T-helper 17 cell (primary cell): ENCODE measurements at places on chromosomes 2 and 18.

- H3K4me3 ChIP-seq = peak overlapping the region; percentile 66
- DNase-seq = no peak
- peak overlapping the region; percentile 82 for H3K27ac ChIP-seq
- no peaks in the 10 kb centered on the region for H3K36me3 ChIP-seq
These were observed 51.2 kb downstream of the SLC14A2 start for GRCh38 chr18:45666520-45666919.

DNA sequence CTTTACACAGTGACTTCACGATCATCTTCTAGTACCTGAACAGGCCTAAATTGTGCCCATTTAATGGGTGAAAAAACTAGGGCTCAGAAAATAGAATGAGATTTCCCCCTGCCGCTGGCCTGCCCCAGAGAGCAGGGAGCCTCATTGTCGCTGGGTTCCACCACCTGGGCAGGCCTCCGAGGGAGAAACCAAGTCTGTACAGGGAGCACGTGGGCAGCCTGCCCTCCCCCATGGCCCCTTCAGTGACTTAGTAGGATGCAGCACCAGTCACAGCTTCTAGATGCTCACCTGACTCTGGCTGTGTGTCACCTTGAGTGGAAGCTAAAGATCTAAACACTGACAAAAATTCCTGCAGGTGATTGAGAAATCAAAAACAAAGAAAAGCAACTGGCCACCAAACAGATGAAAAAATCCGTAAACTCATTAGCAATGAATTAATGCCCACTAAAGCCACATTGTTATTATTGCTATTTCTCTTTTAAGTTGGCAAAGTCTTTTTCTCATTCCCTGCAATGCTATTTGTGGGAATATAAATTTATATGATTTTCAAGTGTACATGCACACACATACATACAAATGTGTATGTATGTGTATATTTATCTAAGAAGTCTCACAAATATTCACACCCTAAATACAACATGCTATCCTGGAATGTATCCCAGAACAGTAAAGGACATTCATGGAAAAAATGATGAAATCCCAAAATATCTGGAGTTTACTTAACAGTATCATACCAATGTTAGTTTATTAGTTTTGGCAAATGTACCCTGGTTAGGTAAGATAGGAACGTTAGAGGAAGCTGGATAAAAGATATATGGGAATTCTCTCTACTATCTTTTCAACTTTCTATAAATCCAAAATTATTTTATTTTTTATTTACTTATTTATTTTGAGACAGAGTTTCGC lies 18.7 kb upstream of the ASPRV1 start:
- H3K27ac ChIP-seq = no peak overlapping the region
- no peaks in the 10 kb centered on the region for H3K36me3 ChIP-seq

DNA sequence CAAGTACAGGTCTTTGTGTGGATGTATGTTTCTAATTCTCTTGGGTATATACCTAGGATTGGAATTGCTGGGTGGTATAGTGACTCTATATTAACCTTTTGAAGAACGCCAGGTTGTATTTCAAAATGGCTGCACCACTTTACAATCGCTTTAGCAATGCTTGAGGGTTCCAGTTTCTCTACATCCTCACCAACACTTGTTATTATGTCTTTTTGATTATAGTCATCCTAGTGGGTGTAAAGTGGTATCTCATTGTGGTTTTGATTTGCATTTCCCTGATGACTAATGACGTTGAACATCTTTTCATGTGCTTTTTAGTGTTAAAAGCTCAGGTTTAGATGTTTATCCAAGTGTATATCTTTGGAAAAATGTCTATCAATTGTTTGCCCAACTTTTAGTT lies 39.5 kb downstream of the CTIF start:
- no peaks in the 10 kb centered on the region for H3K27me3 ChIP-seq
- H3K4me1 ChIP-seq = no peaks in the 10 kb centered on the region
- H3K36me3 ChIP-seq = peaks cover 2% of the 10 kb centered on the region
- DNase-seq = no peak
- no peak overlapping the region for H3K27ac ChIP-seq
- H3K4me3 ChIP-seq = no peak overlapping the region

- DNase-seq = no peak
- peaks cover 9% of the 10 kb centered on the region for H3K4me1 ChIP-seq
- peak overlapping the region; percentile 47 for H3K4me3 ChIP-seq
- peak overlapping the region; percentile 51 for H3K27ac ChIP-seq
These were observed 831.7 kb downstream of the RNF144A start for GRCh38 chr2:7748717-7749415.

DNA sequence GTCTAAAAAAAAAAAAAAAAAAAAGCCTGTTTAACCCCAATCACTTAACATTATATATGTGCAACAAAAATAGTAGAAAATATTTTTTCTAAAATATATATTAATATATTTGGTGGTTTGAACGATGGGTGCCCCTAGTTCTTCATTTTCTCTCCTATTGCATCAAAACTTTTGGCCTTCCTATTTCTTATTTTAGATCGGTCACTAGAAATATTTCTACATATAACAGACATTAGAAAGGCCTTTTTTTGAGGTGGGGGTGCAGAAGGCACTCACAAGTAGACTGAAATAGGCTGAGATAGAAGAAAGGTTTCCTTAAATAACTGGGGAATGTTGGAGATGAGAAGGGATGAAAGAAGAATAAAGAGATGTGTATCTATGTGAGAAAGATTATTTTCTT lies 49.3 kb upstream of the AP1S3 start:
- H3K4me1 ChIP-seq = peaks cover 4% of the 10 kb centered on the region
- H3K27me3 ChIP-seq = no peaks in the 10 kb centered on the region
- H3K4me3 ChIP-seq = no peak overlapping the region
- peaks cover 5% of the 10 kb centered on the region for H3K36me3 ChIP-seq
- no peak for DNase-seq
- H3K27ac ChIP-seq = no peak overlapping the region

GRCh38 chr2:181847702-181848101 lies 43.8 kb upstream of the ITPRID2 start:
- H3K27me3 ChIP-seq = peaks cover 7% of the 10 kb centered on the region
- no peaks in the 10 kb centered on the region for H3K36me3 ChIP-seq
- no peak overlapping the region for H3K4me3 ChIP-seq
- no peaks in the 10 kb centered on the region for H3K4me1 ChIP-seq

- H3K4me3 ChIP-seq = no peak overlapping the region
- no peak overlapping the region for H3K27ac ChIP-seq
- H3K4me1 ChIP-seq = peaks cover 2% of the 10 kb centered on the region
- no peak for DNase-seq
- peaks cover 24% of the 10 kb centered on the region for H3K27me3 ChIP-seq
- H3K36me3 ChIP-seq = no peaks in the 10 kb centered on the region
These were observed 80.9 kb downstream of the PPP1R1C start for GRCh38 chr2:182066400-182067087.

DNA sequence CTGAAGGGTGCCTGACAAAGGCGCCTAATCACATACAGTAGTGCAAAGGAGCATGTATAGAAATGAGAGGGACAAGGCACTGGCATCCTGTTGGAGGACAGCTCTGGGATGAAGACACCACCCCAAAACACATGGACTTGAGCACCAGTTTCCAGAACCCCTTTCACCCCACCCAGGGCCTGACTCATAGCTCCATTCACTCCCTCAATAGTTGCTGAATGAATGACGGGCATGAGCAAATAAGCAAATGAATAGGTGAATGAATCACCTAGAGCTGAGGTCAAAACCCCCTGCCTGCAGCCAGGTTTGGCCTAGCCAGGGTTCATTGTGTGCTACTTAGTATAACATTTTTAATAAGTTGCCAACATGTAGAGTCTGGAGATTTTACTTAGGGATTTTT lies 66.3 kb downstream of the NRP2 start:
- H3K36me3 ChIP-seq = peaks cover 2% of the 10 kb centered on the region
- no peak overlapping the region for H3K4me3 ChIP-seq
- H3K4me1 ChIP-seq = no peaks in the 10 kb centered on the region
- DNase-seq = no peak
- no peak overlapping the region for H3K27ac ChIP-seq

DNA sequence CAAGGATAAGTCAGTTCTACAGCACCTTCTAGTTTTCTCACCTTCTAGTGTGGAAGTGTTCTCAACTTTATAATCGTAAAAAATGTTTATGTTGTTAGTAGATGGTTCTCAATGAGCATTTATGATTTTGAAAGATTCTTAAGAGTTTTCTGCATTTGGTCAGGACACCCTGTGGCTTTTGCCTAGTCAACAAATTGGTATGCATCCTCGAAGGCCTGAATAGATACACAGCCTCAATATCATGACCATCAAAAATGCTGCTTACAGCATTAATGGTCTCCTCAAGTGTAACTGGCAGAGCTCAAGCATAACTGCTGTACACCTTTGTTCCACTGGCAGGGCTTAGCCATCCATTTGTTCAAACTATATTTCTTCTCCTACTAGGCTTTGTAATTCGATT lies 96.7 kb downstream of the CRACDL start:
- H3K4me1 ChIP-seq = peaks cover 18% of the 10 kb centered on the region
- no peak for DNase-seq
- H3K27me3 ChIP-seq = peaks cover 7% of the 10 kb centered on the region
- H3K4me3 ChIP-seq = no peak overlapping the region

GRCh38 chr2:197786010-197786877 lies 1.1 kb upstream of the BOLL start:
- peaks cover 7% of the 10 kb centered on the region for H3K36me3 ChIP-seq
- peaks cover 3% of the 10 kb centered on the region for H3K4me1 ChIP-seq
- peak; percentile 46 for DNase-seq
